ENCODE measurements at places on chromosomes 13 and 19.

DNA sequence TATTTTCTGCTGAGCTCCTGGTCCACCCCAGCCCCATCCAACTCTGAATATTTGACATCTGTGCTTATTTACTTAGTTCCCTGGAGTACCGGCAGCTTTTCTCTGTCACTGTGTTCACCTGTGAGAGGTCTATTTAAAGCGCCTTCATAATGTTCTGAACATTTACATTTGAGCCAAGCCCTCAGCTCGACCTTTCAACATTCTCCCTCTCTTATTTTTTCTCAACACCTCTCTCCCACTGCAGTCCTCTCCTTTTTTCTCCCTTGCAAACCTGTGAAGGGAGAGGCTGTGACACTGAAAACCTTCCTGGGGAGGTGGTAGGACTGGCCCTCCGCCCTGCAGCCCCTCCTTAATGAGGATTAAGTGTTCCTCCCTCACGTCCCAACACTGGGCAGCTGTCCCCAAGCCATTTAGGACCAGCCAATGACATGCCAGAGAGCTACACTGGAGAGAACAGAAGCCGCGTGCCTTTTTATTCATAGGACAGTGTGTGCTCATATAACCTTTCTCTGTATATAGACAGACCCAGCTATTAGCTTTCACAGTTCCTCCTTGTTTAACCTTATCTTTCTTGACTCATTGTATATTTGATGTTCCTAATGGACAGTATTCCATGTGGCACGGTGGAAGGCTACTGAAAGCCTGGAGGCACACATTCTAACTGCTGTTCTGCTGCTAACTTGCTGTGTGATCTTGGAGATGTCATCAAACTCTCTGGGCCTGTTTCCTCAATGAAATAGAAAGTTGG lies 134.8 kb downstream of the NUFIP1 start:
- DNase-seq: no peak

DNA sequence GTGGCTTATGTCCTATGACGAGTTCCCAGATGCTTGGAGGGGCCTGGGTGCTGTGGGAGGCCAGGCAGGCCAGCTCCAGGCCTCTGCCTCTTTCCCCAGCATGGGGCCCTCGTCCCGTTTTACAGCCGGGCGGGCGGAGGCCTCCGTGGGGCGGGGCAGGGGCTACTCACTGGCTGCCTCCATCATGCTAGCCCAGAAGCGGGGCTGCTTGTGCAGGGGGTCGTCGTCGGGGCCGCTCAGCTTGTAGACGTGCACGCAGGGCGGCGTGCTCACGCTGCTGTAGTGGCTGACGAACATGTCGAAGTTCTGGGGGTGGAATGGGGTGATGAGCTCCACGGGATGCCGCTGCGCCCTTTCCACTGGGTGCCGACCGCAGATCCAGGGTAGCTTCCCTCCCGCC lies 18.4 kb upstream of the MYDGF start:
- DNase-seq: no peak

GRCh38 chr13:65653613-65654012 lies 1576.5 kb downstream of the PCDH9 start:
- DNase-seq: no peak

DNA sequence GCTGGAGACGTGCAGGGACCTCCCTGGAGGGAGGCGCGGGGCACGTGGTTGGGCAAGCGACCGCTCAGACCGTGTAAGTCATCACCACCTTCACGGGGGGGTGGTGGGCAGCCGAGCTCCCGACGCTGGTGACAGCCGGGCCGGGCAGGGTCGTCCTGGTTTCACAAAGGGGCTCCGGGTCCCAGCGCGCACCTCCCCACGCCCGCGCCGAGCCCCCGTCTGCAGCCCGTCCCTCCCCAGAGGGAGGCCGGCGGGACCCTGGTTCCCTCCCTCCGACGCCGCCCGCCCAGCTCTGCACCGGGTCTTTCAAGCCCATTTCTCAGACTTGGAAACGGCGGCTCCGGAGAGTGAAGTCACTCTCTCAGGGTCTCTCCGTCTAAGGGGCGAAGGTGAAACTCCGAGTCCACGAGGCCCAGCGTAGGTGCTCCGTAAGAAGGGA lies 729 bp upstream of the ARID3A start:
- no peak for DNase-seq

DNA sequence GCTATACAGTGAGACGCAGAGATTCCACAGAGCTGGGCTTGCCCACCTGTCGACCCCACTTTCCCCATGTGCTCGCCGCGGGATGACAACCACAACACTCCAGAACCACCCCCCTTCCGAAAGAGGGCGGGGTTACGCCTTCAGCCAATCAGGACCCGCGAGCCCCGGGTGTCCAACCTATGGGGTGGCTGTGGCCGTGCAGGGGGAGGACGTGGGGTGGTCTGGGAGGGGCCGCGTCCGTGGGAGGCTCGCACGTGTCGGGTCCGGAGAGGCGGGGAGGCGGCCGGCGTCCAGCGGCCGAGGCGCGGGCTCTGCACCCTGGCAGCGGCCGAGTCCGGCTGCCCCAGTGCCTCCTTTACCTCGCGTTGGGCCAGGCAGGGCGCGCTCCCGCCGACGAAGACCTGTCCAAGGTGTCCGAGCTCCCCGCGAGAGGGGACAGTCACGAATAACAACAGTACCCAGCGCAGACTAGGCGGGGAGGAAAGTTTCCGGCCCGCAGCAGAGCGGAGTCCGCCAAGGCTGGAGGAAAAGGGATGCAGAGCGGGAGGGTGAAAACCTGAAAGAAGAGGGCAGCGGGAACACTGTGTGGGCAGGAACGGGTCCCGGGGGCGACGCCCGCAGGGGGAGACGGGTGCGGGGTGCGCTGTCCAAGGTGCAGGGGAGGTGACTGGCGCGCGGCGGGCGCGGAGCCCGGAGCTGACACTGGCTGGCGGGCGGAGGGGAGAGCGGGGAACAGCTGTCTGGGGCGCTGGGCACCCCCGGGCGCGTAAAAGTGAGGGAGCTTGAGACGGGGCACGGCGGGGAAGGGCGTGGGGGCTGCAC lies 911 bp downstream of the ENOX1 start:
- DNase-seq: no peak

- no peak for DNase-seq
Observed at GRCh38 chr19:55690109-55690768, 15.2 kb downstream of the EPN1 start.

DNA sequence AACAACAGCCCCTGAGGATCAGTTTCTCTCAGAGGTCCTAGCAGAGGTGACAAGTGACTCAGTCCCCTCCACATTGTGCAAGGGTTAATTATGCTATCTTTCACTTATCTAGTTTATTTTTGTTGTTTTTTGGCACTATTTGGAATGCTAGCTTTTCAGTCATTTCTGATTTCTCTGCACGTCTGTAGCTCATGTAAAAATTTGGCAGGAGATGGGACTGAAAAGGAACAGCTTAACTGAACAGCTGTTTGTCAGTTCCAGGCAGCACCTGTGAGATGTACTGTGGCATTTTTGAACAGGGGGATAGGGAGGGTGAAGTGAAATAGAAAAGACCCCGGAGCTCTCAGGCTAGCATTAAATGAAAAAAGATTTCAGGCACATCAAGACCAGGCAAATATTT lies 313.5 kb downstream of the SUCLA2 start:
- no peak for DNase-seq

DNA sequence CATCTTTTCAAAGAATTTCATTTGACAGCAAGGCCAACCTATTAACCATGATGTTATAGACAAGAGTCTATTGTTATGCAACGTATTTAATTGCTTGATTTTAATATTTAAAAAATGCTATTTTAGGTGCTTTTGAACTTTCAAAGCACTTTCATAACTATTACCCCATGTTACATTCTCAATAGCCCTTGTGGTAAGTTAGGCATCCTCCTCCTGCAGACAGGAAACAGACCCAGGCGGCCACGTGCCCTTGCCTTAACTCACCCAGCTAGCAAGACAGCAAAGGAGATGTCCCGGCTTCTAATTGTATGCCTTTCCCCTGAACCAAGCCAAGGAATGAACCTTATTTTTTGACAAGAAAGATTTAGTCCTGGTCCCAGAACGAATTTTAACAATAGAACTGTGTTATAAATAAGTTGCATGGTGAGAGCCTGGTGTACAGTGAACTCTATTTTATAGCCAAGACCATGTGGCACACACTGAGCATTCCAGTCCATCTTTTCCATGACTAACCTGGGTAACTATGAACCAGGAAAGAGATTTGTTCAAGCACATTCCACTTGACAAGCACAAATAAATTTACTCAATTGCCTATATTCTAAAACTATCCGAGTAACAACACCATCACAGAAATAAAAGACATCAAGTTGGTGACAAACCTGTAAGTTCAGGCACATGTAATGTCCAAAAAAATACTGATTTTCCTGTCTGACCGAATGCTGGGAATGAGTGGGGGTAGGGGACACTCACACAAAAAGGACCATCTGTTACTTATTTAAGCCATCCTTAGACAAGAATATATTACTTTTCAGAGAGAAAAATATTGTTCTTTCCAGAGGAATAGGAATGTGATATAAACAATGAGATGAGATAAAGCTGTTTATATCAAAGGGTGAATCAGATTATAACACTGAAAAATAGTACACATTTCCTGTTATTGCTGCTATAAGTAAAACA lies 163.0 kb downstream of the EFNB2 start:
- DNase-seq: no peak

Measured in stimulated activated CD4-positive, alpha-beta T cell treated with anti-CD3 and anti-CD28 coated beads, Interleukin-2, amount 100 ng/mL, for 48 hours (primary cell).